ENCODE measurements at places on chromosomes 7 and 10.

DNA sequence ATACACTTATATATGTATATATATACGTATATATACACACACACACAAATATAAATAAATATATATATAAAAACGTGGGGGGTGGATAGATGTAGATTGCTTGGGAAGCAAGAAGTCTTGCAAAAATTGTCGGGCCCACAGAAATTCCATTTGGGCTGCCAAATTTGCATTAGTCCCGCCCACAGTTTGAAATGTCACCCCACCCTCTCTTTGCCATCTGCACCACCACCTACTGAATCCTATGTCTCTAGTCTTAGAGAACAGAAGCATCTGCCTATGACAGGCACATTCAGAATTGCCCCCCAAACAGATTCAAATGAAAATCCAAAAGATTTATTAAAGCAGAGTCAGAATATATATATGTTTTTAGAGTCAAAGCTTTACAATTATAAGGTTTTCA lies 25.6 kb upstream of the CACNA2D1 start:
- no peak for DNase-seq

- DNase-seq, result no peak
Measured at GRCh38 chr10:117237401-117237991, 3.4 kb upstream of the SLC18A2 start.

- DNase-seq, result peak; percentile 47
Measured at GRCh38 chr7:121109145-121109544, 120.6 kb downstream of the CPED1 start.

GRCh38 chr7:116425647-116426209 lies 73.8 kb upstream of the CAV2 start:
- peak; percentile 62 for DNase-seq

Measured in IMR-90 (cell line).